ENCODE measurements at places on chromosomes 11 and 22. TPM values are rescaled to one million over a fixed set of nuclear protein-coding genes. Genes with fewer than 3 reads are reported as not detected.

Gene RIMBP3B
- not detected for total RNA-seq

Gene CHRNA10
- 0.50 TPM for total RNA-seq

Gene HPS4
- 30.6 TPM for total RNA-seq

Gene HBG1
- not detected for total RNA-seq

Gene PACSIN3
- total RNA-seq: 31.3 TPM

Gene PARVG
- total RNA-seq: not detected

Gene SAA1
- total RNA-seq: not detected

Gene SYT9
- total RNA-seq: not detected

Gene VWA5A
- total RNA-seq: 30.8 TPM

Gene SCGB1C1
- not detected for total RNA-seq

Gene MYO7A
- 0.17 TPM for total RNA-seq

Gene MRPL40
- total RNA-seq: 37.2 TPM

Gene MPEG1
- total RNA-seq: not detected

Gene SPDYC
- total RNA-seq: not detected

Gene SCT
- not detected for total RNA-seq

Gene OR52I1
- not detected for total RNA-seq

Gene TMPRSS13
- total RNA-seq: not detected

Gene TMEM121B
- 0.15 TPM for total RNA-seq

Gene MPST
- total RNA-seq: 42.9 TPM

Gene BID
- 28.1 TPM for total RNA-seq

Gene CRYBB2
- not detected for total RNA-seq

Gene KRTAP5-8
- total RNA-seq: not detected

Gene ADM
- total RNA-seq: 569 TPM

Gene CELSR1
- 0.73 TPM for total RNA-seq

Gene ENTHD1
- total RNA-seq: not detected

Gene OR2AT4
- not detected for total RNA-seq

Gene FAM180B
- total RNA-seq: not detected

Gene VSIG10L2
- total RNA-seq: not detected

Gene VSTM5
- total RNA-seq: not detected

Gene POU2AF1
- total RNA-seq: not detected

Gene PLAAT3
- total RNA-seq: 11.6 TPM

Gene ARHGEF17
- 44.7 TPM for total RNA-seq

Gene CNGA4
- total RNA-seq: not detected
